Stimulated activated CD4-positive, alpha-beta T cell treated with anti-CD3 and anti-CD28 coated beads, Interleukin-2, amount 100 ng/mL, for 24 hours (primary cell): ENCODE measurements at places on chromosomes 1 and 21.

DNA sequence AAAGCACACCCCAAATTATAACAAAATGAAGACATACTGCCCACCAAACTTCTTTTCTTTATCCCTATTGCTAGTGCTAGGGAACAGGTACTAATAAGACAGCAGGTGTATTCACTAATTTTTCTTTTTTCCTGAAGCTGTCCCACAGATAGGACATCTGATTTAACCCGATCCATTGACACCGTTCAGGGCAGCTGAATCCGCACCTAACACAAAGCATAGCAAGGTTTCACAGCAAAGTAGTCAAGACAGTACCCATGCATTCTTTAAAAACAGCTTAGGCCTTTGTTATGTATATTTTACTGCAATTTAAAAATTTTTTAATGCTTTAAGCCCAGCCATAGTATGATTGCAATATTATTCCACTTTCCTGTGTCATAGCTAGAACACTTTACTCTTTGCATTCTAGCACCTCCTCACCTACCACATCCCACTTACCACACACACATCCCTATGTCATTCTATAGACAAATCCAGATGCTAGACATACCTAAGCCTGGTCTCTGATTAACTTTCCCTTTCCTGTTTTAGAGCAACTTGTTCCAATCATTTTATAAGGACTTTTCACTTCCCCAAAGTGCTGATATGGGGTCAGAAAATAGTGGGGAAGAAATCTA, 40.4 kb downstream of the GATAD2B start:
- no peak for DNase-seq

DNA sequence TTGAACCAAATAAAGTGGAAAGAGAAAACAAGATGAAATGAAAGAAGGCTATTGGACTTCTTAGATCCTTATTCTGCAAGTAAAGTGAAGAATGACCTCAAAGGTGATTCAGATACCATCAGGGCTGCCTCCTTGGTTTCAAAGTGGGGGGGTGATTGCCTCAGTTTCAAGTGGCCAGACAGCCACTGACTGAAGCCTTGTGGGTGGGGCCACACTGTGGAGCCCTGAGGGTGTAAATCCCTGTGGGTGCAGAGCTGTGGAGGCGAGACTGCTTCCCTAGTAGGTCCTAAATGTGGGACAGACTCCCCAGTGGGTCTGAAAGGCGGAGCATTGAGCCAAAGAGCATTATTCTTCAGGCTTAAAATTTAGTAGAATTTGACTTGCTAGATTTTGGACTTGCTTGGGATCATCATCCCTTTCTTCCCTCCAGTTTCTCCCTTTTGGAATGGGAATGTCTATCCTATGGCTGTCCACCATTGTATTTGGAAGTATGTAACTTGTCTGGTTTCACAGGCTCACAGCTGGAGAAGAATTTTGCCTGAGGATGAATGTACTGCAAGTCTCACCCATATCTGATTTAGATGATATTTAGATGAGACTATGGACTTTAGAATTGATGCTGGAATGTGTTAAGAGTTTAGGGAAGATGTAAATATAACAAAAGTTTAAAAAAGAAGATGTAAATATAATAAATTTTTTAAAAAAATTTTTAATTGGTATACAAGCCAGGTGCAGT, 71.6 kb upstream of the SOX13 start:
- no peak for DNase-seq

- DNase-seq, result no peak
Observed at GRCh38 chr21:46191686-46192575, 7.7 kb upstream of the SPATC1L start.

- DNase-seq, result no peak
Observed at GRCh38 chr1:219446288-219446687, 166.6 kb downstream of the ZC3H11B start.

DNA sequence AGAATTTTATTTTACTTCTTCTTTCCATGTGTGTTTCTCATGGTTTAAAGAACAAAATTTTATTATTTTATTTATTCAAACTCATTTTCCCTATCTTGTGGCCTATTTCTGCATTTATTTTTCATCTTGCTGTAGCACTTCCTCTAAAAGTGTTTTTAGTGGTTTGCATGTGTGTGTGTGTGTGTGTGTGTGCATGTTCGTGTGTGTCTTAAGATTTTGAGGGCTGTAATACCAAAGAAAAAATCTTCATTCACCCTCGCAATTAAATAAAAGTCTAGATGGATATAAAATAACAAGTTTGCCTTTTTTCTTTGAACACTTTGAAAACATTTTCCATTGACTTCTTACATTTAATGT, 24.6 kb upstream of the FCRL3 start:
- no peak for DNase-seq

DNA sequence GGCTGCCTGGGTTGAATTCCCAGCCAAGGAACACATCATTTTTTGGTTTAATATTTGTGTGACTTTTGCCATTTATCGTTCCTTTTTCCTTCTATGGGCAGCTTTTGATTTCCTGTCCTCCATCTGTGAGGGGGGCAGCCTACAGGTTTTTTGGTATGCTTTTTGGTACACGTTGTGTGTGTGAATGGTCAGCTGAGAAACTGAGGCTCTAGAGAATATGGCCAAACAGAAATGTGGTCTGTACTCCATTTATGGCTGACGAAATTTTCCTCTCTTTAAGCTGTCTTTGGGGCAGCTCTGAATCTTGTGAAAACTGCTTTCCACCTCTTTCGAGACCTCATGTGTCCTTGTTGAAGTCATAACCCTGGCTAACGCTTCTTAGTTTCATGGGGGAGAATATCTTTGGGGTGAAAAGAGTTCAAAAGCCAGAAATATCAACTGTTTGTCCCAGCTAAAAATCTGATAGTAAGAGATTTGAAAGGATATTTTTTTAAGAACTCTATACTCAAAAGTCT, 26.6 kb downstream of the NRDC start:
- no peak for DNase-seq

- DNase-seq, result no peak
Observed at GRCh38 chr1:246203180-246203579, 303.9 kb downstream of the SMYD3 start.

DNA sequence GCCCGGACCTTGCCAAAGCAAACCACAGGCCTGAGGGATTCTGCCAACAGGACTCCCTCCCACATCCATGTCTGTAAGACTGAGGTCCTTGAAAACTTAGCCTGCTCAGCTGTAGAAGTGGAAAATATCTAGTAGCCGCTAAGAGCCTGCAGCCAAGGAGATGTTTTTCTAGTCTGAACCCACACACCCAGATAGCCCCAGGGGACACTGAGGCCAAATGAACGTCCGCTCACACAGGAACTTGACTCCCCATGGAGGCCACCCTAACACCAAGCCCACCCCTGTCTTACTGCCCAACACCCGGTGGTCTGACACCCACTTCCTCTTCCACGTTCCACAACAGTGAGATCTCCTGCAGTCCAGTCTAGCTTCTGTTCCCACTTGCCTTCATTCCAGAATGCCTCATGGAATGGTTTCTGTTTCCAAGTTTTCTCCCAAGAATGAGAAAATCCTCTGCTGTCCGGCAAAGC, 174.8 kb downstream of the PLPP3 start:
- no peak for DNase-seq

GRCh38 chr1:245684166-245684565, 529.4 kb downstream of the KIF26B start:
- no peak for DNase-seq

DNA sequence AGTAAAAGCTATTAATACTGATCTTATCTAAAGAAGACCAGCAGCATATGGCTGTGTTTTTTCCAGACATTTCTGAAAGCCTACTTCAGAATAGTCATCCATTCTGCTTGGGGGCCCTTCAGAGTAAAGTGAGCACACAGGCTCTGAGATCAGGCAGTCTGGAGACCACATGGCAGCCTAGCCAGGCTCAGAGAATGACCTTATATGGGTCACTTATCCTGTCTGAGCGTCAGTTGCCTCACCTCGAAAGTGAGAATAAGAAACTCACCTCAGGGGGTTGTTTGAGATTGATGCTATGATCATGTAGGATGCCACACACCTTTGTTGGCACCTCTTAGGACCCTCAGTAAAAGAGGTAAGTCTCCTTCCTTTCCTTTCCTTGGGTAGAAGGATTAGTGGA, 270.4 kb downstream of the GRIK1 start:
- no peak for DNase-seq

GRCh38 chr1:40059960-40060750, 19.6 kb downstream of the CAP1 start:
- no peak for DNase-seq

DNA sequence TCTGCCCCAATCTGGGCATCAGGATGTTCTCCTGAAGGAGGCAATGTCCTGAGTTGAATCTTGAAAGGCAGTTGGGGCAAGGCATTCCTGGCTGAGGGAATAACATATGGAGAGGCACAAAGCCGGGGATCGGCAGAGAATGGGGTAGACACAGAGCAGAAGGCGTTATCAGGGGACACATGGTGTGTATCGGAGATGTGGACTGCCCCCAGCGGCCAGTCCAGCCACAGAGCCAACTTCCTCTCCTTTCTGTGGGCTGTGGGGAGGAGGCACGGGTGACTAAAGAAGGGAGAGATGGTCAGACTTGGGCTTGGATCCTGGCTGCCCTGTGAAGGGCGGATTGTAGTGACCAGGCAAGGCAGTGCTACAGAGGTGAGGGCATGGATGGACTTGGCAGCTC, 32.1 kb downstream of the FOXD2 start:
- no peak for DNase-seq

DNA sequence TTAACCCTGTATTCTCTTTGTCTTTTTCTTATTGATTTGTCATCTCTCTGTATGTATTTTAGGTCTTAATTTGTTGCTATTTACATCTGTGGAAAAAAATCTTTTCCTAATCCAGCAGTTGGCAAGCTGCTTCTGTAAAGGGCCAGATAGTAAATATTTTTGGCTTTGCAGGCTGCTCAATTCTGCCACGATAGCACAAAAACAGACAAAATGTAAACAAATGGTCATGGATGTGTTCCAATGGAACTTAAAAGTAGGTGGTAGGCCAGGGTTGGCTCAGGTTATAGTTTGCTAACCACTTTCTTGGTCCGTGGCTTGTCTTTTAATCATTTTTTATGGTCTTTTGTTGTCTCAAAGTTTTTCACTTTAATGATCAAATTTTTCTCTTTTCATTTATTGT, 371.8 kb downstream of the HHAT start:
- no peak for DNase-seq

DNA sequence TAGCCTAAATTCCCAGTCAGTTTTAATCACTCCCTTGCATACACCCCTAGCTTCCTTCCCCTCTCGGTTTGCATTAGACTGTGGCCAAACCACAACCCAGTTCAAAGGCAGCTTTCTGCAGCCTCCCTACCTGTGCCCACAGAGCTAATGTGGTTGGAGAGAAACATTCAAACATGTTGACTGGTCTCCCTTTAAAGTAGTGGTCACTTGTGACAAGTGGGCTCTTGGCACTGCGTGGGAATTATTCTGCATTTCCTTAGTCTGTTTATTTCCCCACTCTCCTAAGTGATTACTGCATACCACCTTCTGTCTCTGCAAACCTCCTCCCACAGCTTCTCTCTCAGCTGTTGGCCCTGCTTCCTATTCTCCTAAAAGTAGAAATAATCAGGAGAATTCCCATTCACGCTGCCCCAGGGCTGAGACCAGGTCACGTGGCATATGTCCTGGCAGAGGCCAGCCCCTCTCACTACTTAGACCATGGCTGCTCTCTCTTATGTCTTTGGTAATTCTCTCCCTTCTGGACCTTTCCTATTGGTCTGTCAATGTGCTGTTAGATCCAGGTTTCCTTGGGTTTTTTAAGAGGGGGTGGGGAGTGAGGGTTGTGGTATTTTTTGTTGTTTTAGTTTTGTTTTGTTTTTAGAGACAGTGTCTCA, 38.4 kb upstream of the CD101 start:
- DNase-seq, result no peak

DNA sequence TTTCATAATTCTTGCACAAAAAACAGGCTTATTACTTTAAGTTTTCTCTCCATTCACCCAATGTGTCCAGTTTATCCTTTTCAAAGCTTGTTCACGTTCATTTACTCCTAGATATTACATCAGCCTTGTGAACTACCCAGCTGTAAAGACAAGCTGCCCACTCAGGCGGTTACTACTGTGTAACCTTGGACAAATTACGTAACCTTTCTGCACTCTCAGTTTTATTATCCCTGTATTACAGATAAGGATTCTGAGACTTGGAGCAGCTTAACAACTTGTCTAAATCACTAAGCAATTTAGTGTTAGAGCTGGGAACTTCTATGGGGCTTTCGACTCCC, 20.5 kb upstream of the LPAR3 start:
- no peak for DNase-seq

DNA sequence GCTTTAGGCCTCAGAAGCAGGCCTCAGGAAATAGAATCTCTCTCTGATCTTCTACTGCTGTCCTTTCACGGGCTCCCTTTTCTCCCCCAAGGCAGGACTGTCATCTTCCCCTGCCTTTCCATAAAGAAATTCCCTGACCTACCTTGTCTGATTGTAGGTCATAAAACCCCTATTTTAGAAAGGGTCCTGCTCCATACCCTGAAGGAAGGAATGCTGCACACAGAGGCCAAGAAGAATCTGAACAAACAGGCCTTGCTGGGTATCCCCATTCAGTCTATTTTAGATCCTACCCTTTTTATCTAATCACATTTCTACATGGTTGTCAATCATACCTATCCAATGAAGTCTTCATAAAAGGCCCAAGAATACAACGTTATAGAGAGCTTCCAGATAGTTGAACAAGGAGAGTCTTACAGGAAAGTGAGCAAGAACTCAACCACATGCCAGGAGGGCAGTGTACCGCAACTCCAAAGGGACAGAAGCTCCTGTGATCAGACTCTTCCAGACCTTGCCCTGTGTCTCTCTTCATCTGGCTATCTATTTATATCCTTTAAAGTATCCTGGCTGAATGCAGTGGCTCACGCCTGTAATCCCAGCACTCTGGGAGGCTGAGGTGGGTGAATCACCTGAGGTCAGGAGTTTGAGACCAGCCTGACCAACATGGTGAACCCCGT, 93.1 kb downstream of the SLC16A1 start:
- DNase-seq, result no peak

- no peak for DNase-seq
Observed at GRCh38 chr1:201676197-201676596, 137.3 kb downstream of the NAV1 start.

DNA sequence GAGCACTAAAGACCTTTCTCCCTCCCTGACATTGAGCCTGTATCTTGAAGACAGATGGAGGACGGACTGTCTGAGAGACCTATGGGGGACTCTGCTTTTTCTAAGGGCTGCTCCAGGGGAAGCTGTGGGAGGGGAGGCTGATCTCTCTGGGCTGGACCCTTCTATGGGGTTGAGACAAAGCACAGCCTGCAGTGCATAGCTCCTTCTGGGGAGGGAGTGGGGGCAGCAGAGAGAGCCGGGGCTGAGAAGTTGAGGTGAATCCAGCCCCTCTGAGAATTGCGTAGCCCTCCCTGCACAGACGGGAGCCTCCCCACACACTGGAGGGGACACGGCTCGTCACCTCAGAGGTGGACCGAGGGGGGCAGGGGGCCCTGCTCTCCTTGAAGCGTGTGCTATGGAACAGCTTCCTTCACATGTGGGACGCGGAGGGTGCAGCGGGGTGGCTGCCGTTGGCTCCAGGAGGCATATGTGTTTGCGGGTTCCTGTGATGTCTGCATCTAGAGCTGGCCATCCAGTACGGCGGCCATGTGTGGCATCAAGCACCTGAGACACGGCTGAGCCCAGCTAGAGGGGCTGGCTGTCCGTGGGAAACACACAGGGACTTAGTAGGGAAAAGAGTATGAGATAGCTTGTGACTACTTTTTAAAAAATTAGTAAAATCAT, 299.1 kb downstream of the CAMTA1 start:
- DNase-seq, result no peak
